Mesendoderm (in vitro differentiated cells): ENCODE measurements at places on chromosomes 5 and 9.

GRCh38 chr5:5080790-5081189 is 59.3 kb upstream of the ADAMTS16 start:
- H3K27me3 ChIP-seq: no peaks in the 10 kb centered on the region
- H3K36me3 ChIP-seq: no peaks in the 10 kb centered on the region
- no peak overlapping the region for H3K27ac ChIP-seq
- no peak for DNase-seq
- H3K4me3 ChIP-seq: no peak overlapping the region

GRCh38 chr5:14332746-14333145 is 189.6 kb downstream of the TRIO start:
- no peak overlapping the region for H3K27ac ChIP-seq
- H3K4me1 ChIP-seq: no peaks in the 10 kb centered on the region
- H3K4me3 ChIP-seq: no peak overlapping the region
- DNase-seq: no peak

GRCh38 chr9:68437785-68438184 is 81.4 kb downstream of the PGM5 start:
- no peak overlapping the region for H3K27ac ChIP-seq
- no peak overlapping the region for H3K4me3 ChIP-seq
- H3K27me3 ChIP-seq: no peaks in the 10 kb centered on the region
- no peak for DNase-seq

DNA sequence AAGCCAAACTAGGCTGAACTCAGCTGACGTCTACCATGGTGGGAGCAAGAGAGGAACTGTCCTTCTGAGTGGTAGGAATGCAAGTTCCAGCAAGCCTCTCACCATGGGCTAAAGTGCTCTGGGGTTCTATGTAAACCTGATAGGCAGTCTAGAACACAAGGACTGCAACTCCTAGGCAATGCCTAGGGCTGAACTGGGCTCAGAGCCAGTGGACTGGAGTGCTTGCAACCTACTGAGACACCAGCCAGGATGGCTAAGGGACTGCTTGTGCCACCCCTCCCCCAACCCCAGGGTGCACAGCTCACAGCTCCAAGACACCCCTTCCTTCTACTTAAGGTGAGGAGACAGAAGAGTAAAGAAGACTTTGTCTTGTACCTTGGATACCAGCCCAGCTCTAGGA is 12.1 kb upstream of the RCL1 start:
- no peaks in the 10 kb centered on the region for H3K4me1 ChIP-seq
- H3K4me3 ChIP-seq: no peak overlapping the region
- H3K27ac ChIP-seq: no peak overlapping the region
- no peaks in the 10 kb centered on the region for H3K36me3 ChIP-seq
- no peak for DNase-seq

GRCh38 chr9:85960688-85961093 is 19.7 kb downstream of the NAA35 start:
- no peaks in the 10 kb centered on the region for H3K36me3 ChIP-seq
- no peak overlapping the region for H3K4me3 ChIP-seq
- no peaks in the 10 kb centered on the region for H3K27me3 ChIP-seq
- no peaks in the 10 kb centered on the region for H3K4me1 ChIP-seq
- no peak overlapping the region for H3K27ac ChIP-seq

DNA sequence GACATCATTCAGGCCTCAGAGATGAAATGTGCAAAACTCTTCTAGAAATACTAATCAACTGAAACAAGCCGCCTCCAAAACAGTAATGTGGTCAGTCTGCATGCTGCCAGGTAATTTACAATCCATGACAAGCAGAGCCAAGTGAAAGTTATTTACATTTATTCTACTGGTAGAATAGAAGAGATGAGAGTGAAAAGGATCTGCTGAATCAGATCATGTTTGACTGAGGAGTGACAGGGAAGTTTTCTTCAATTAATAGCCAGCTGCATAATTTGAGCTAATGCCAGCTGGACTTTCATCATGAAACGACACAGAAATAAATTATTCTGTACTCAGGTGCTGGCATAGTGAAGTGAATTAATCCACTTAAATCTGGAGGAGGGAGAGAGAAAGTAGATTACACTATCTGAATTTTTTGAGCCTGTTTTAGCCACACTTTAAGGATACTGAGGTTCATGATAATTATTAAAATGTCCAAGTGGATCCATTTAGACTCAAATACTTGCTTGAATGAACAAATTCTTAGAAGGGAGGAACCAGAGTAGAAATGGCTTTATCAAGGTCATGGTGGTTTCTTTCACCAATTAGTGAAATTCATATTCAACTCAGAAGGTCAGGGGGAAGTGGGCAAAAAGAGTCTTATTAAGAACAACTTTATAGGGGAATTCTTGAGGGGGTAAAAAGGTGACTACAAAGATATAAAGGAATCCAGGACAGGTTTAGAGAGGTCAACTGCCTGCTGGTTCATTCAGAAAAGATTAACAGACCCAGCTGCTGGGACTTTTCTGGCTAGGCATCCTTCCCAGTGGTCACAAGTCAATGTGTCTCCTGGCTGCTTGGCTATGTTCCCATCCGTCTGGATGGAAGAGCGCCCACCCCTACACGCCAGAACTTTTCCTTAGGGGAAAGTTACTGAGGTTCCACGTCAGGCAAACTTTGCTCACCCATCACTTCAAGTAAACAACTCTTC is 350.4 kb downstream of the PDE4D start:
- H3K27ac ChIP-seq: no peak overlapping the region
- H3K27me3 ChIP-seq: no peaks in the 10 kb centered on the region
- DNase-seq: no peak
- no peaks in the 10 kb centered on the region for H3K4me1 ChIP-seq

GRCh38 chr5:59609501-59610265 is 283.8 kb downstream of the PDE4D start:
- no peak for DNase-seq
- no peak overlapping the region for H3K27ac ChIP-seq
- H3K4me1 ChIP-seq: peaks cover 6% of the 10 kb centered on the region

GRCh38 chr9:126676102-126676684 is 62.5 kb downstream of the LMX1B start:
- no peak overlapping the region for H3K27ac ChIP-seq
- DNase-seq: no peak
- no peak overlapping the region for H3K4me3 ChIP-seq
- no peaks in the 10 kb centered on the region for H3K36me3 ChIP-seq
